Stimulated activated CD8-positive, alpha-beta memory T cell treated with anti-CD3 and anti-CD28 coated beads, Interleukin-7, amount 100 ng/mL, for 48 hours (primary cell): ENCODE measurements at places on chromosomes 12 and 14.

- DNase-seq = no peak
These were observed 32.3 kb downstream of the DRAM1 start for GRCh38 chr12:101909646-101910045.

DNA sequence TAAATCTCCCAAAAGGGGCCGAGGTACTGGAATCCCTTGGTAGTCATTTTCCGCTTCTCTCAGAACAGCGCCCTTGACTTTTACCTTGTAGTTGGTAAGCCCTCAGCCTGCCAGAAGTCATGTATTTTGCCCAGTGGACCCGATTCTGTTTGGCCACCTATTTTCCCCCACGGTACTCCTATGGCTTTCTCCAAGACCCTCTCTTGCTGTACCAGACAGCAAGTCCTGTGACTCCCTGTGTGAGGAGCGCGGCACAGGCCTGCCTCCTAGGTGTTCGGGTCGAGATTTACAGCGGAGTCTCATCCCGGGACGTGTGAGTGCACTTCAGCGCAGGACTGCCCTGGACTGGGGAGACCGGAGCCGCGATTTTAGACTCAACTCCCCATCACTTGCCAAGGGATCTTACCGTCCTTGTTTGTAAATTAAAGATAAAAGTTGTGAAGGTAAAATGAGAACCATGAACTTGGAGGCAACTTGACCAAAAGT, 1.1 kb upstream of the MBD6 start:
- DNase-seq = no peak

- no peak for DNase-seq
These were observed 8.1 kb downstream of the GAPDH start for GRCh38 chr12:6542209-6543009.

- no peak for DNase-seq
These were observed 80.2 kb downstream of the ANO6 start for GRCh38 chr12:45296046-45296586.

- peak; percentile 66 for DNase-seq
These were observed 41.5 kb downstream of the BCL11B start for GRCh38 chr14:99230208-99231151.

- DNase-seq = peak; percentile 52
These were observed 285.8 kb upstream of the GRIP1 start for GRCh38 chr12:66964629-66965028.
